ENCODE measurements at places on chromosomes 3 and 15. TPM values are rescaled to one million over a fixed set of nuclear protein-coding genes. Genes with fewer than 3 reads are reported as not detected.

The SEMA6D gene
- 4.0 TPM for total RNA-seq

The TM4SF1 gene
- total RNA-seq = 487 TPM

The ZBED2 gene
- 1.4 TPM for total RNA-seq

The TICRR gene
- total RNA-seq = not detected

The FRMD5 gene
- not detected for total RNA-seq

The SLC28A1 gene
- not detected for total RNA-seq

The PDCD6IP gene
- total RNA-seq = 347 TPM

The POTEB2 gene
- not detected for total RNA-seq

The STRA6 gene
- not detected for total RNA-seq

The LHFPL4 gene
- total RNA-seq = not detected

The TRIM42 gene
- not detected for total RNA-seq

The GOLGA8J gene
- 0.75 TPM for total RNA-seq

The SH2D7 gene
- total RNA-seq = not detected

The RLBP1 gene
- total RNA-seq = not detected

The ROBO1 gene
- 13.4 TPM for total RNA-seq

Data from ascending aorta (tissue), 2 donors.